ENCODE measurements at places on chromosomes 1 and 21.

- no peak for DNase-seq
These were observed 188.2 kb downstream of the GRIK1 start for GRCh38 chr21:29751473-29752185.

GRCh38 chr1:54165146-54165545 is 12.3 kb upstream of the CDCP2 start:
- DNase-seq: no peak

DNA sequence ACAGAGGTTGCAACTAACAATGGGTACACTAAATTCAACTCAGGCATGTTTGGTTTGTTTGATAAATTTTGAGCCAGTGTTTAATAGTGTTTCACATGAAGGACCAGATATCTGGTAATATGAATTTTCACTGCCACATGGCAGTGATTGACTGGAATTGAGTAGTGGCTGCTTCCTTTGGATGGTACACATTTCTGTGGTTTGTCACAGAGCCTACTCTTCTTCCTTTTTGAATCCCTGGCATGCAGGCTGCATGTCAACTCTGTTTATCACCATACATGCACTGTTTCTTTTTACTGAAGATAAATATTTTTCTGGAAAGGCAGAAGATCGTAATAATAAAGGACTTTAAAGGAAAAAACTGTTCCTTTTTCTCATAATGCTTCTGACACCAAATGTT is 35.5 kb downstream of the SDCCAG8 start:
- DNase-seq: peak; percentile 39

DNA sequence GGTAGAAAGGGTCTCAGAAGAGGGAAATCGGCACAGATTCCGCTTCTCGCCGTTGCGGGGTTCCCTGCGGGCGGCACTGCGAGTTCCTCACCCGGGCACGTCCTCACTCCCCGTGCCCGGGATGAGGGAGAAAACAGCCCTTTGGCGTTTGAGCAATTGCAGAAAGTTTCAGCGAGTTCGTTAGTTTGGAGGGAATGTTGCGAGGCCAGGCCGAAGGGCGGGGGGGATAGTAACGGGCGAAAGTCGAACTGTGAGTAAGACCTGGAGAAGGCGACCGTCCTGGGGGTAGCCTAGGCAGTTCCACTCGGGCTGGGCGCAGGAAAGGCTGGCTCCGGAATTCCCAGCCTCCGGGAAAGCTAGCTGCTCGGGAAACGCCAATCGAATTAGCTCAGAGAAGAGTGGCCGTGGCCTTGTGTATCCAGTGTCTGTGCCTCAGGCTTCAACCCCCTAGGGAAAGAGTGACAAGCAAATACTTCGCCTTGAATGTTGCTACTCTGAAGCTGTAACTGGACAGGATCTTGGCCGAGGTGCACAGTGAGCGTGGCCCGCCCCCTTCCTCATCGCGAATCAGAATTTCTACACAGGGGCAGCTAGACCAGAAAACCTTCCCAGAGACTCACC is 787 bp downstream of the PTGFR start:
- DNase-seq: peak; percentile 93

DNA sequence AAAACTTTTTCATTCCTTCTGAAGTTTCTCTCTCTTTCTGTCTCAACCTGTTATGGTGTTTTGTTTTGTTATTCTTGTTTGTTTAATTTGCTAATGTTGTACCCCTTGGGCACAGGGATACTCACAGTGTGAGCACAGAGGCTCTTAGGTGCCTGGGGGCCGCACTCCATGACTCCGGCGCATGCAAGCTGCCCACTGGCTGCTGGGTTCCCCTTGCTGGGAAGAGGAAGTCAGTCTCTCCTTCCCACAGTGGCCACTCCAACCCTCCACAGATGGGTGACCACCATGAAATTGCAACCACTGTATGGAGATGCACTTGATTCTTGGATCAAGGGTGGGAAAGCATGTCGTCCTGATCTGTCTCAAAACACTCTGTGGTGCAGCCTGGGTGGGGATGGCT is 4.6 kb upstream of the CD1A start:
- no peak for DNase-seq

DNA sequence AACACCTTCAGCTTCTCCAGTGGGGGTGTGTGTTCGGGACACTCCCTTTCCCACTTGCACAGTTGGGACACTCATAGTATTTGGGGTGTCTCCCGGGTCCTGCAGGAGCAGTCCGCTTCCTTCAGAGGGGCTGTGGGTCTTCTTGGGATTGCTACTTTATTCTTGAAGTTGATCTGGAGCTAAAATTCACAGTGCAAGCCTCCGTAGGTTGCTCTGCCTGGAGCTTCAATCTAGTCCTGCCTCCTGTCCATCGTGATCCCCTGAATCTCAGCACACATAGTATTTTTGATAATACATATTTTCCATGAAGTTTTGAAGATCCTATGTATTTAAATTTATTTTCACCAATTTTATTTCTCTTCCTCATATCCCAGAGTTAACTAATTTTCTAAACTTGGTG is 902.1 kb downstream of the LTN1 start:
- DNase-seq: no peak

DNA sequence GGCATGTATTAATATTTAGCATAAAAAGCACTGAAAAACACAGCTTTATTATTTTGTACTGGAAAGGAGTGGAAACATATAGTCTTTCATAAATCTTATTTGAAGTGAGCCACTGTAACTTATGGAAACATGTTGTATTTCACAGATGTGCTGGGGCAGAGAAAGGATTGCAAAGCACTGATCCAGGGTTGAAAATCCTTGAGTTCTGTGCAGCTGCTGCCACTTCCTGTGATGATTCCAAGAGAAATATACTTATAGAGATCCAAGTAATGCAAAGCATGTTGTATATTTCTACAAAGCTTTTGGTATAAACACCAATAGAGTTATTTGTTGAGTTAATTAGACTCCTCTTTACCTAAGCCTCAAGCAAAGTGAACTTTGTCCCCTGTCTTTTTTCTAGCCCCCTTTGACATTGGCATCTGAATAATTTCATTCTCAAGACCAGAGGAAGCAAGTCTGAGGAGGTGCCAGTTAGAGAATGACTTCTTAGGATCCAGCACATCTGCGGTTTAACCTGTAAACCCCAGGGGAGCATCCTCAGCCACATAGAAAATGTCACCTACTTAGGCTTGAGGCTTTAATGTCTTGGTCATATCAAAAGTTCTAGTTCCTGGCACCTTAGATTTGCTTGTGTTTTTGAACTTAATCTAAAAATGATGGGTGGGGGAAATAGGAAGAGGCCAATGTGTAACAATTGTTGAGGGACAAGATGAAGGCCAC is 173.3 kb downstream of the FASLG start:
- no peak for DNase-seq

GRCh38 chr1:229002451-229002960 is 267.2 kb downstream of the RHOU start:
- no peak for DNase-seq

GRCh38 chr21:19608101-19608621 is 1204.6 kb upstream of the TMPRSS15 start:
- DNase-seq: no peak

- DNase-seq: no peak
These were observed 33.2 kb upstream of the ENO1 start for GRCh38 chr1:8911416-8912309.

GRCh38 chr1:28314547-28314941 is 14.3 kb upstream of the MED18 start:
- no peak for DNase-seq

DNA sequence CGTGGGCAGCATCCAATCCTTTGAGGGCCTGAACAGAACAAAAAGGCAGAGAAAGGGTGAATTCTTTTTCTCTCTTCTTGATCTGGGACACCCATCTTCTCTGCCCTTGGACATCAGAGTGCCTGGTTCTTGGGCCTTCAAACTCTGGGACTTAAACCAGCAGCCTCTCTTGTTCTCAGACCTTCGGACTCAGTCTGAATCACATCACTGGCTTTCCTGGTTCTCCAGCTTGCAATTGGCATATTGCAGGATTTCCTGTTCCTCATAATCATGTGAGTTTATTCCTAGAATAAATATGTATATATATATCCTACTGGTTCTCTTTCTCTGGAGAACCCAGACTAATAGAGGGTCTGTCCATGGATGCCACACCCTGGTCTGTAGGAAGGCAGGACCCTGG is 16.3 kb upstream of the TENT5C start:
- no peak for DNase-seq

- DNase-seq: no peak
These were observed at the start of gene C1orf226 for GRCh38 chr1:162381383-162381782. TSS of gene C1orf226 (plus strand) at chr1:162381728. CDS start at chr1:162381902, 174 bp downstream.

DNA sequence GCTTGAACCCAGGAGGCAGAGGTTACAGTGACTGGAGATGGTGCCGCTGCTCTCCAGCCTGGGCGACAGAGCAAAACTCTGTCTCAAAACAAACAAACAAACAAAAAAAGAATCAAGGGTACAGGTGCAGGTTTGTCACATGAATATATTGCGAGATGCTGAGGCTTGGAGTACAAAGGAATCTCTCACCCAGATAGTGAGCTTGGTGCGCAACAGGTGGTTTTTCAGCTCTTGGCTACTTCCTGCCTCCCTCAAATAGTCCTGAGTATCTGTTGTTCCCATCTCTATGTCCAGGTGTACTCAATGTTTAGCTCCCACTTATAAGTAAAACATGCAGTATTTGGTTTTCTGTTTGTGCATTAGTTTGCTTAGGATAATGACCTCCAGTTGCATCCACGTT is 173.9 kb upstream of the CACYBP start:
- DNase-seq: no peak

- DNase-seq: peak; percentile 57
These were observed 36.4 kb downstream of the SLC2A7 start for GRCh38 chr1:8989821-8990220.

DNA sequence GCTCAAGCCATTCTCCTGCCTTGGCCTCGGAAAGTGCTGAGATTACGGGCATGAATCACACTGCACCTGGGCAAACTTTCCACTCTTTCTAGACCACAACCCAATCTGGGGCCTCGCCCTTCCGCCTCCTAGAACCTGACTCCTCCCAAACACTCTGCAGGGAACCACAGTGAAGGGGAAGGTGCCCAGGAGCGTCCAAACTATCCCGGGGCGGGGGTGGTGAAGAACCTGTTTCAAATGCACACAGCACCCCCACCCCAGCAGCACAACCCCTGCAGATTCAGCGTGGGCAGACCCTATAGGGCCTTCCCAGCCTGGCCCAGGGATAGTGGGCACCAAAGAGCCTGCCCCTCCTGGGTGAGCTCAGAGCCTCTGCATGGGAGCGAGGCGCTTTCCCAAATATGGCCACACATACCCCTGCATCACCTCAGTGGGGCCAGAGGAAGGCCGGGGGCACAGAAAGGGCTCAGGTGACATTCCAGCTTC is 86.9 kb downstream of the STUM start:
- DNase-seq: no peak

DNA sequence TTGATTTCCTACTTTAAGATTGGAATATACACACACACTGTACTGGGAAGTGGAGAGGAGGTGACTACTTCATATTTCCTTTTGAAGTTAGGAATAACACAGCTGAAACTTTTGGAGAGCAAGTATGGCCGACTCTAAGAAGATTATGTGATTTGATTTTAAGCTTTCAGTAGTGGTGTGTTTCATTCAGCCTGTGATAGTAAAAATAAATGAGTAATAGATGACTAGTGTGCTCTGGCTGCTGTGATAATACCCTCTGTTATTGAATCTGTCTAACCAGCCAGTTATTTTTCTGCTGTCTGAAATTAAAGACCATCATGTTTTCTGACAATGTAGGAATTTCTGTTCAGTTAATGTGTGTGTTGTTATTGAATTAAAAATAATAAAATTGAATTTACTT is 48.3 kb downstream of the CTTNBP2NL start:
- DNase-seq: peak; percentile 65

- DNase-seq: no peak
These were observed 13.9 kb downstream of the BSND start for GRCh38 chr1:55012661-55013060.

DNA sequence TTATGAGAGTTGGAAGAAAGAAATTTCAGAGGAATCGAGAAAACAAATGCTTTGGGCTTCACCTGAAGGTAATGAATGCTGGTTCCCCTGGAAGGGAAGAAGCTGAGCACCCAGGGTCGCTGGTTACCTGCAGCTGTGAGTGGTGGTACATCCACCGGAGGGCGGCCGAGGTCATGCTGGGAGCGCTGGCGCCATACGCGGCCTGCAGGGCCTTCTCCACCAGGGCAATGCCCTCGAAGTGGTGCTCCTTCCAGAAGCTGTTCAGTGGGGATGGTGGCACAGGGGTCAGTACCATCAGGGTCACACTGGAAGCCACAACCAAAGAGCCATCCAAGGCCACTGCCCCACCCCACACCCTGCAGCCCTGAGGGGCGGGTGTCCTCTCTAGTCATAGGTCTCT is 16.8 kb downstream of the MRTO4 start:
- no peak for DNase-seq

DNA sequence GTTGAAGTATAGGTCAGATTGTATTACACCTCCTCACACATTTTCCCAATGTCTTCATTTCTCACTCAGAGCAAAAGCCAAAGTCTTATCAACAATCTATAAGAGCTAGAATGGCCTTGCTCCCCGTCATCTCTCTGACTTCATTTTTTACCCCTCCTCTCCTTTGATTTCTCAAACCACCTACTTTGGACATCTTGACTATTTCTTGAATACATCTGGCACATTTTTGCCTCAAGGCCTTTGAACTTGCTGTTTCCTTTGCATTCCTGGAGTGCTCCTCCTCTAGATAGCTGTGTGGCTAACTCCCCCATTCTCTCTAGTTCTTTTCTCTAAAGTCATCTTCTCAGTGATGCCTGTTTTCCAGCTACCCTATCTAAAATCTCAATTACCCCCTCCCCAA is 7.2 kb upstream of the XCL2 start:
- peak; percentile 28 for DNase-seq

DNA sequence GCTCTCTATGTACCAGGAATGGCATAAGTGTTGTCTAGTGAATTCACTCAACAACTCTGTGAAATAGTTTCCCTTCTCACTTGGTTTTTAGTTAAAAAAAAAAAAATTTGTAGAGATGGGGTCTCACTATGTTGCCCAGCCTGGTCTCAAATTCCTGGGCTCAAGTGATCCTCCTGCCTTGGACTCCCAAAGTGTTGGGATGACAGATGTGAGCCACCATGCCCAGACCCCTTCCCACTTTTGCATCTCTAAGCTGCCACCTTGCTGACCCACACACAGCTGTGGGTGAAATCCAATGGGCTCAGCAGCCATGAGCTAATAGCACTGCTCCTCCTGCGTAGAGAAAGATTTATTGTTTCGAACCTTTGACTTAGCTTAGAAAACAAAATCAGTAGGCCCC is 33.5 kb downstream of the NEK2 start:
- no peak for DNase-seq

- no peak for DNase-seq
These were observed 35.4 kb downstream of the DISP3 start for GRCh38 chr1:11514366-11514765.

DNA sequence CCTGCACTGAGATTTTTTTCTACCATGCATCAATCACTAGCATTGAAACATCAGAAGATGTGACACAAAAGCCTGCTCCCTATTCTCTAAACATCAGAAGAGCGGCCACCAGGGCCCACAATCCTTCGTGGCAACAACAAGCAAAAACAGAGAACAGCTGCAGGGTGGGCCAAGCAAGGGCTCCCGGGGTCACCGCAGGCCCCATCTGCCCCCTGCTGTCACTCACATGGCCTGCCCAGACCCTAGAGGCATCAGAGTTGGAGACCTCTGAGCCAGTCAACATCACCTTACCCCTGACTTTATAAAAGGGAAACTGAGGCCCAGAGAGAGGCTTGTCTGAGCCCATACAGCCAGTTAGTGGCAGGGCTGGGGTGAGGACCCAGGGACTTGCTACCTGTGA is 1.8 kb downstream of the LAPTM5 start:
- no peak for DNase-seq

GRCh38 chr1:209235166-209235565 is 348.3 kb upstream of the CAMK1G start:
- no peak for DNase-seq

- DNase-seq: no peak
These were observed 74.6 kb downstream of the MAN1C1 start for GRCh38 chr1:25691211-25691610.

Measured in EL (cell line).